ENCODE measurements at places on chromosomes 12 and 14.

- no peak for DNase-seq
Measured at GRCh38 chr12:11731455-11731854, 82.0 kb downstream of the ETV6 start.

DNA sequence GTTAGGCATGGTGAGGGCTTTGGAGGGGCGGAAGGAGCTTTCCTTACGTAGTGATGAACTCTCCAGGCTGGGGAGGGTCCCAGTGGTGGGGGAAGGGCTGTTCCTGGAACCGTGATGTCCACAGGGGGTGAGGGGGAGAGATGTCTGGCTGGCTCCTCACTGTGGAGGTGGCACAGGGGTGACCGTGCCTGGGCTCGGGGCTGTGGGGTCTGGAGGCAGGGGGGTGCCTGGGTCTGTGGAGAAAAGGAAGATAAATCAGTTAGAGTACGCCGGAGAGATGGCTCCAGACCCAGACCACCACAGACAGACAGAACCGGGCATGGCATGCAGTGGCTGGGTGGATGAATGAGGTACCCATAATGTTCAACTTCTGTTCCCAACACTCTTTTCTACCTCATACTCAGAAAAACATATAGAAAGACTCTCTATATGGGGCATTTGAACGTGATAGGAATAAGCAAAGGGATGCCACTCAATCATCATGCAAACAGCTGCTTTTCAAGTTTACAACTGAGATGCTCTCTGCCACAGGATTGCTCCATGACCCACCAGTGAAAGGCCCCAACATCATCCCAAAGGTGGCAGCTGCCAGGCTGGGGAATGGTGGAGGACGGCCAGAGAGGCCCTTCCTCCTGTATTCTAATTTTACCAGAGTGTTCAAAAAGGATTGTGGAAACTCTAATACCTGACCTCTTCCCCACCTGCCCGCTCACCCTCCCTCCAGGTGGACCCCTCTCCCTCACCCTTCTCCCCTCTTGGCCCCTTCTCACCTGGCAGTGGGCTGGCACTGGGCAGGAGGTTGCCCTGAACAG, 5.6 kb downstream of the MYL6 start:
- peak; percentile 24 for DNase-seq

GRCh38 chr12:117738233-117738632, 230.6 kb downstream of the KSR2 start:
- DNase-seq = no peak

DNA sequence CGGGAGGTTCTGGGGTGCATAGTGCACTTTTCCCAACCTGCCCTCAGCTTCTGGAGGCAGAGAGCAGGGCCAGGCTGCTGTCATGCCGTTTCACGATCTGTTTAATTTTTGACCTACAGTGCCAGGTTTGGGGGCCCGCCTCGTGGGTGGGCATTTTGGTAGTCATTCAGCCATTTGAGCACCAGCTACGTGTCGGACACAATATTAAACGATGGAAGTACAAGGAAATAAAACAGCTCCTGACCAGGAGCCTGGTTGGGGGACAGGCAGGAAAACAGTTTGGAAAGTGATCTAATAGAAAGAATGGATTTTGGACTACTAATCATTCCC, 708 bp downstream of the FNTB start:
- DNase-seq = no peak

- DNase-seq = peak; percentile 66
Measured at GRCh38 chr12:62435303-62436163, 31.1 kb upstream of the MON2 start.

- no peak for DNase-seq
Measured at GRCh38 chr12:70744178-70744577, 106.9 kb upstream of the PTPRB start.

GRCh38 chr14:29442696-29443095, 485.0 kb downstream of the PRKD1 start:
- DNase-seq = no peak

- no peak for DNase-seq
Measured at GRCh38 chr12:42474391-42474790, 115.2 kb downstream of the PRICKLE1 start.

GRCh38 chr14:74988131-74988530, 14.6 kb upstream of the EIF2B2 start:
- DNase-seq = no peak

DNA sequence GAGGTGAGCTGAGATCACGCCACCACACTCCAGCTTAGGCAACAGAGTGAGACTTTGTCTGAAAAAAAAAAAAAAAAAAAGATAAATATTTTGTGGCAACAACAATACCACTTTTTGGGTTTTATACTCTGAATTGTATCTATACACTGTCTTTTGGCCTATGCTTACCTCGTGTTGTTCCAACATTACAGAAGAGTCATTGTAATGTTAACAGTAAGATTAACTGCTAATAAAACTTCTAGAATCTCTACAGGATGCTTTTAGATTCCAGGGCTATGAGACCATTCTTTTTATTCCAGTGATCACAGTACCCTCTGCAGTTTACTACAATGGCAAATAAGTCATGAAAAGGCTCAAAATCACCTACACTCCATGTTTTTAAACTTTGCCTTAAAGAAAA, 11.6 kb downstream of the IFT81 start:
- no peak for DNase-seq

- DNase-seq = no peak
Measured at GRCh38 chr12:97967831-97968230, 505.2 kb downstream of the RMST start.

GRCh38 chr14:72651081-72651480, 242.8 kb downstream of the DPF3 start:
- DNase-seq = no peak

DNA sequence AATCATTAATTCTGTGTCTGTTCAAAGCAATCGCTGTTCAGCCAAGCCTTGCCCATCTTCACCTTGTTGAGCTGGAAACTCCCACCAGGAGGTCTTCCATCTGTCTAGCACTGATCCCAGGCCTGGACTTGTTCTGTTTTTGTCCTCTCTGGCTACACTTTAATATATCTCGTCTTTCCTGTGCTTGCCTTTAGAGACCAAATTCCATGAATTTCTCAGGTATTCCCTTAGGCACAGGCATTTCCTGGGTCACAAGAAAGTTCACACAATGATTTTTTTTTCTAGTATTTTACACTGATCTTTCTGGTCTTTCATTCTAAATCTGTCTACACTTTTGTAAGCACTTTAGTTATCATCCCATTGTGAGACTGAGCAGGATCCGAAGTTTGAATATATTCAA, 116.4 kb upstream of the CCND2 start:
- no peak for DNase-seq

DNA sequence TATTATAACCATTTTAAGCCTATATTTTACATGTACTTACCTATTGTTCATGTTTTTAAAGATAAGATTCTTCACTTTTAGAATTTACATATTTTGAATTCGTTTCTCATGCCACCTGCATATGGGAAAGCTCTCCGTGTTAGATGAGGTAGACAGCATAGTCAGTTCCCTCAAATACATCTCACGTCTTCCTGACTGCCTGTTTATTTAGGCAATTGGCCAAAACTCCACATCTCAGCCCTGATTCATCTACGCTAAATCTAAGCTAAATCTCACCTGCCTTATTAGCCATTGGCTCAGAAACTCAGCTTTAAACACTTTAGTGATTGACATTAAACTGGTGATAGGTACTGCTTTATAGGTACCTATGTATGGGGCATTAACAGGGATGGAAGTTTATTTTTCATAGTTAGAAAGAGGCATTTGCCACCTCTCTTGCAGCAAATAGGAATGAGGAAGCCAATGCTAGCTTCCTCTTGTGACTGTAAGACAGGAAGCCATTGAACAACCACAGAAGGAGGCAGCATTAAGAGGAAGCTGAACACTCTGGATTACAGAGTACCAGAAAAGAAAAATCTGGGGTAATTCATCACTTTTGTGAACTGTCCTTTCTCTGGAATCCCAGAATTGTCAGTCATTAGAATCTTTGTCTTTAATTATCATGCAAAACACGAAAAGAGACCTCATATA, 111.9 kb downstream of the LRFN5 start:
- no peak for DNase-seq

- peak; percentile 17 for DNase-seq
Measured at GRCh38 chr12:85951823-85952222, 77.7 kb downstream of the NTS start.

GRCh38 chr12:91515944-91516694, 333.5 kb upstream of the DCN start:
- DNase-seq = no peak

GRCh38 chr12:93990832-93991803, 157.3 kb upstream of the PLXNC1 start:
- DNase-seq = peak; percentile 47

DNA sequence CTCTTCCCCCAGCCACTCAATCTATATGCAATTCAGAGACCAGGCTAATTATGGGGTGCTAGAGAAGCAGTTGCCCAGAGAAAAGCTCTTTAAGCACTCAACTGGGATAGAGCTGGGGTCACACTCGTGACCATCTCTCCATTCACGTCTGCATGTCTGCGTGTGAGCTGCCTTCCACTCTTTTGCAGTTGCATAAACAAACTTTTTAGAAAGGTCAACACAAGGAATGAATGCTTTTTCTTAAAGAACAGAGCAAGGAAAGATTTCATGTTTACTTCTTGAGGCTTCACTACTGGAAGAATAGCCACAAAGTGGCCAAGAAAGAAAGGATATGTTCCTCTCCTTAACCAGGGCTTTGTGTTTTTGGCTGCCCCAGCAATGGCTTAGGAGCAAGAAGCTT, 151.1 kb downstream of the SAMD4A start:
- DNase-seq = no peak

DNA sequence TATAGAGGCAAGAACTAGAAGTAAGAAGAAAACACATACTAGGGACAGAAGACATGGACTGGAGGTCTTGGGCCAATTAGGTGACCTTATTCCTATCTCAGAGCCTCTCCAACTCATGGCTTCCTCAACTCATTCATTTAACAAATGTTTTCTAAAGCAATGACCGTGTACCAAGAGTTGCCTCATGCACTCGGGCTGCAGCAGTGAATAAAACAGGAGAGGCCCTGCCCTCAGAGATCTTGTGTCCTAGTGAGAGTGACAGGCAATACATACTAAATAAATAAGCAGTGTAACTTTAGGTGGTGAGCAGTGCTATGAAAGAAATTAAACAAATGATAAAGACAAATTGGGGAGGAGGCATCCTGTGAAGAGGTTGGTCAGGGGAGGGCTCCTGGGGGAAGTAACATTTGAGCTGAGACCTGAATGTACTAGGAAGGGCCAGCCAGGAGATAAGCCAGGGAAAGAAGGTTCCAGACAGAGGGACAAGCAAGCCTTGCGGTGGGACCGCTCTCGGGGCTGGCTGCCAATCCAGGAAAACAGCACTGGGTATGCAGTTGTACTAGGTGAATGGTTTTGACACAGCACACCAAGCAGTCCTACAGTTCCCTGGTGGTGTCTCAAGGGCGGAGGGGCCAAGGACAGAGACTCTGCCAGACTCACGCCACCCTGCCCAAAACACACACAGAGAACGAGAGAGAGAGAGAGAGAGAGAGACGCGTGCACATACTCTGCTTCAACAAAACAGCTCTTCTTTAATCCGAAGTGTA, 1.3 kb downstream of the NINJ2 start:
- no peak for DNase-seq

GRCh38 chr12:88207921-88208620, 66.0 kb downstream of the TMTC3 start:
- no peak for DNase-seq

DNA sequence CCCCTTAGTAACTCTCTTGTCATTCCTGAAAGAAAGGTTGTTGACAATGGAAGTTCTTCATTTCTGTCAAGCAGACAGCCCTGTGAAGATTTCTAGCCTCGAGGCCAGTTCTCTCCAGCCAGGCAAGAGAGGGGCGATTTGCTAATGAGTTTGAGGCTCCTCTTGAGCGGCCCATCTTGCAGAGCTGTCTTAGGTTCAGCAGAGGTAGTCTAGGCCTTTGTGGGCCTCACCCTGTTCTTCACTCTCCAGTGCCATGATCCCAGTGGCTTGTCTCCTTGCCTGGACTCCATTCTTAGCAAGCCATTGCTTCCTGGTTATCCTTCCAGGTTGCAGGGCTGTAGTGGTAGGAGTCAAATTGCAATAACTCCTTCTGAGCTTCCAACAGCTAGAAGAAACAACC, 9.7 kb downstream of the TPH2 start:
- no peak for DNase-seq

GRCh38 chr12:103586132-103586531, 941 bp upstream of the STAB2 start:
- no peak for DNase-seq

- no peak for DNase-seq
Measured at GRCh38 chr12:84701041-84701440, 211.6 kb downstream of the SLC6A15 start.

GRCh38 chr14:94412671-94413638, 24.6 kb upstream of the SERPINA1 start:
- DNase-seq = no peak

DNA sequence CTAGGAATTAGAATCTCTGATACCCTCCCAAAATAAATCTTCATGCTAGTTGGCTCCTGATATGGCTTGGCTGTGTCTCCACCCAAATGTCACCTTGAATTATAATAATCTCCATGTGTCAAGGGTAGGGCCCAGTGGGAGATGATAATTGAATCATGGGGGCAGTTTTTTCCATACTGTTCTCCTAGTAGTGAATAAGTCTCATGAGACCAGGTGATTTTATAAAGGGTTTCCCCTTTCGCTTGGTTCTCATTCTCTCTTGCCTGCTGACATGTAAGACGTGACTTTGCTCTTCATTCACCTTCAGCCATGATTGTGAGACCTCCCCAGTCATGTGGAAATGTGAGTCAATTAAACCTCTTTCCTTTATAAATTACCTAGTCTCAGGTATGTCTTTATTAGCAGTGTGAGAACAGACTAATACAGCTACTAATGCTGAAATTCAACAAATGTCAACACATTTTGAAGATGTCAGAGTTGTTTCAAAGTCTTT, 12.2 kb upstream of the SPTSSA start:
- DNase-seq = no peak

DNA sequence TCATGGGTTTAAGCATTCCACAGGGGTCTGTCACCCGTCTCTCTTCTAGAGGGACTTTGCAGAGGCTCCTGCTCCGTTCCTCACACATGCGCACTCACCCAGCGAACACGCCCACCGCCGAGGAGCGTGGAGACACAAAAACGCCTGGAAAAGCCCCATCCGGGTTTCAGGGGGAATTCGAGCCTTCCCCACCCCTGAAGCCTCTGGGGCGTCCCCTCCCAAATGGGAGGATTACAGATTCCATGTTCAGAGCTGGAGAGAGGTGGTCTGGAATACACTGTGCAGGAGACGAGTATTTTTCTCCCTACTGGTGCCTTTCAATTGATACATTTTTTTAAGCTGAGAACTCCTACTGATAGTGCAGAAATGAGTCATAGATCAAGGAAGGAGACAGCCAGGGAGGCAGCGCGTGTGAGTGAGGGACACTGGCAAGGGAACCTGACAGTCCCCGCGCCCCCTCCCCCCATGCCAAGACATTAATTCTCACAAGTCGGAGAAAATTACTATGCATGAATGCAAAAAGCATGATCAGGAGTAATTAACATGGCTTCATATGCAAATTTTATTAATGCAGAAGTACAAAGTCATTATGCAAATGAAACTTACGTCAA, 36.9 kb downstream of the BCL11B start:
- DNase-seq = peak; percentile 63

DNA sequence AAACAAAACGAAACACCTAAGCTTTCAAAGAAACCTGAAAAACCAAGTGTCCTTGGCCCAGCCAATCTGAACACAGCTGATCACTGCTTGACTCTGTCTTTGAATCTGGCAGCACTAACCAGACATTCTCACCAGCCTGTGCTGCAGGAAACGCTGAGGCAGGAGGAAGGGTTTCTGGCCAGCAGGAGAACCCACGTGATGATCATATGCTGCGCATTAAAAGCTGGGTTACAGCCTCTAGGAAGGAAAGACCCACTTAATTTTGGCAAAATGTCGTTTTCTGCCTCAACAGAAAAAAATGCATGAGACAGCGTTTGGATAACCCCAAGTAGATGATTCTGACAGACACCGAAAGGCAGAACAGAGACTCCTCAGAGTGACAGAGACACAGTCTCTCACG, 9.8 kb downstream of the APPL2 start:
- no peak for DNase-seq
